ENCODE measurements at places on chromosomes 13 and 19.

DNA sequence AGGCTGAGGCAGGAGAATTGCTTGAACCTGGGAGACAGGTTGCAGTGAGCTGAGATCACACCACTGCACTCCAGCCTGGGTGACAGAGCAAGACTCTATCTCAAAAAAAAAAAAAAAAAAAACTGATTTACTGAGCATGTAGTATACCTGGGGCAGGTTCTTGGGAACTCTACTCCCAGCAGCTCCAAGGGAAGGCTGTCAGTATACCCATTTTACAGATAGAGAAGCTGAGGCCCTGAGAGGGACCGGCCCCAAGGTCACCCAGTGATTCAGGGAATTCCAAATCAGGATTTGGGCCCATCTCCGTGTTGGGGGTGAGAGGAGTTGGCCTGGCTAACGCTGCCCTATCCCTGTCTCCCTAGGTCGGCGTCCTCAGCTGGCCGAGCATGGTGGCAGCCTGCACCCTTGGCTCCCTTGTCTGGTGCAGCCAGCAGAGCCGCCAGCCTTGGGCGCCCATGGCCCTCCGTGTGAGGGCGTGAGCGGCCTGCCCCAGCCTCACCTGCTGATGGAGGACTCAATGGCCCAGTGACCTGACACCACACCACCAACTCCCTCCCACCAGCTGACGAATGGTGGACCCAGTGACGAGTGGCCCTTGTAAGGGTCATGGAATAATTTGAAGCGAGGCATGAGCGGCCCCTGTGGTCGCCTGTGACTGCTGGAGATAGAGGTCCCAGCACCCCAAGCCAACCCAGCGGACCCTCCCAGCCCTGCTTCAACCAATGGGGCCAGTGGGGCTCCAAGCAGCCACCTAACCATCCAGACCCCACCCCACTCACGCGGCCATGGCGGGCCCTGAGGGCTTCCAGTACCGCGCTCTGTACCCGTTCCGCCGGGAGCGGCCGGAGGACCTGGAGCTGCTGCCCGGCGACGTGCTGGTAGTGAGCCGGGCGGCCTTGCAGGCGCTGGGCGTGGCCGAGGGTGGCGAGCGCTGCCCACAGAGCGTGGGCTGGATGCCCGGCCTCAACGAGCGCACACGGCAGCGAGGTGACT, 2.4 kb downstream of the PIK3R2 start:
- no peak for DNase-seq

DNA sequence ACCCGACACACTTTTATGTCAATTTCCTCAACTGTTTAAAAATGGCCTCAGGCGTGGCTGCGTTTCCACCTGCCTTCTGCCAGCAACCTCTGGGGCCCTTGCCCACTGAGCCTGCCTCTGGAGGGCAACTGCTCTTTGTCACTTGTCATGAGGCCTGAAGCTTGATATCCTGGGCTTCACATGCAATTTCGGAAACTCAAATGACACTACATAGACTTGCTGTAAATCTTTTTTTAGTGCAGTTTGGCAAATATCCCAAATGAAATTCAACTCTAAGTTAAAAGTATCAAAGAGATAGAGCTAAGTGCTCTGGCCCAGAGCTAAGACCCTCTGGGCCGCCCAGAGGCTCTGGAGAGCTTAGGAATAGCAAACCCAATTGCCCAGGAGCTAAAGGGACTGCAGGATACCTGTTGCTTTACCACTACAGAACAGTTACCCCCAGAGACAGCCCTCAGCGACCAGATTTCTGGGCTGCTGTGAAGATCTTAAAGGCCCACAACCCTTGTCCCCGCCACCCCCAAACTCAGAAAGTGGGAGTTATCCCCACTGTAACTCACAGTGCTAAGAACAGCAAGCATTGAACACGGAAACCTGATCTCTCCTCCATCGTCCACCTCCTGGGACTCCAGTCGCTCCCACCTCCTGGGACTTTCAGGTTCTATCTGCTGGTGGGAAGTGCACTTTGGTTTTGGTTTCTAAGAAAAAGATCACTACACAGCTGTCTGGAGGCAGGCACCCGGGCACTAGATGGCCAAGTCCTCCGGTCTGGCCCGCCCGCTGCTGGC, 19.4 kb downstream of the GJA3 start:
- DNase-seq = no peak

GRCh38 chr19:12996406-12997094, 1.3 kb downstream of the NFIX start:
- no peak for DNase-seq

- DNase-seq = peak; percentile 34
Observed at GRCh38 chr19:5968431-5969373, 9.2 kb downstream of the RANBP3 start.

GRCh38 chr13:31627097-31627845, 112.1 kb upstream of the RXFP2 start:
- DNase-seq = no peak

DNA sequence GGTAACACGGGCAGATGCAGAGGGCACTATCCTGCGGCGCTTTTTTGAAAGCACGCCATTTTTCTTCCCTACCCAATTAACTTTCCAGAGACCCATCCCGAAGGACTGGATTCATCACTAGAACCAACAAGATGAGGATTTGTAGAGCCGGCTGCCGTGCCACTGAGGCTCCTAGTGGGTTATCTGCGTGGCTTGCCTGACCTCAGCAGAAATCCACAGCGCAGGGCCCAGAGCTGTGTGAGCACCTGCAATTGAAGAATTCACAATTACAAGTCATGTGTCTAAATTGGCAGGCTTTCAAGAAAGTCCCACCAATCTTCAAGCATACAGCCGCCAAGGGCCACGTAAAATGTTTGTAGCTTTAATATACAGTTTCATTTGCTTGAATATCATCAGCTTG, 75.5 kb downstream of the ALOX5AP start:
- DNase-seq = no peak

DNA sequence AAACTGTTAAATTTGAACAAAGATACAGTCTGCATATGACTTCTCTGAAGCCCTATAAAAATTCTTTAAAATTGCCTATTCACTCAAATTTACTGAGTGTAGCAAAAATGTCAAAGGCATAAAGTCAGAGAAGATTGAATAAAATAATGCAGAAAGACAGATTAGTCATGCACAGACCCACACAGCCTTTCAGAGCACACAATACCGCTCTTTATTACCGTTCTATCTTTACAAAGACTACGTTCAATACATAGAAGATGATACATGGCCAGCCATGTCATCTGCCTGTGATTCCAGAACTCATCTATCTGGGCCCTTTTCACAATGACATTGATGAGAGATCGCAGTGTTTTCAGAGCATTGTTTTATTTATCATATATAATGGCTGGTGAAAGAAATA, 107.2 kb downstream of the URI1 start:
- DNase-seq = no peak

- no peak for DNase-seq
Observed at GRCh38 chr13:26310003-26310402, 56.1 kb downstream of the CDK8 start.

DNA sequence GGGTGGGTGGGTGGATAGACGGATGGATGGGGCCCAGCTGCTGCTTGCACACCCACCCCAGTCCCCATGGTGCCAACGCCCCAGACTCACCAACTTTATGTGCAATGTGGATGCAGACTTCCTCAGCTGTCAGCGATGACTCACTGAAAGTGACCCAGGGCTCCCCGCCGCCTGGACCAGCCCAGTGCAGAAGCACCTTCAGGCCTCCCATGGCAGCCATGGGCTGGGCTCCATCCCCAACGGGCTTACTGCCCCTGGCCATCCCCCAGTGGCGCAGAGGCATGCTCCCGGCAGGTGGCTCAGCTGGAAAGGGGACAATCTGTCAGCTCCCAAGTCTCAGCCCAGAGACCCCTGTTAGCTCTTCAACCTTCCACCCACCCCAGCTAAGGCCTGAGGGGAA, 2.2 kb downstream of the TYK2 start:
- DNase-seq = no peak

DNA sequence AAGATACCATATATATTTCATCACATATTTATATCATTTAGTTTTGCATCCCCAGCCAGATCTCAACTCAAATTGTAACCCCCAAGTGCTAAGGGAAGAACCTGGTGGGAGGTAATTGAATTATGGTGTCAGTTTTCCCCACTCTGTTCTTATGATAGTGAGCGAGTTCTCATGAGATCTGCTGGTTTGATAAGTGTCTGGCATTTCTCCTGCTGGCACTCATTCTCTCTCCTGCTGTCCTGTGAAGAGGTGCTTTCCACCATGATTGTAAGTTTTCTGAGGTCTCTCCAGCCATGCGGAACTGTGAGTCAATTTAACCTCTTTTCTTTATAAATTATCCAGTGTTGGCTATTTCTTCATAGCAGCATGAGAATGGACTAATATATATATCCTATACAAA, 462.5 kb upstream of the SLITRK5 start:
- DNase-seq = no peak

All from OCI-LY7 (cell line).